ENCODE measurements at places on chromosomes 2 and 18. TPM values are rescaled to one million over a fixed set of nuclear protein-coding genes. Genes with fewer than 3 reads are reported as not detected.

DNA sequence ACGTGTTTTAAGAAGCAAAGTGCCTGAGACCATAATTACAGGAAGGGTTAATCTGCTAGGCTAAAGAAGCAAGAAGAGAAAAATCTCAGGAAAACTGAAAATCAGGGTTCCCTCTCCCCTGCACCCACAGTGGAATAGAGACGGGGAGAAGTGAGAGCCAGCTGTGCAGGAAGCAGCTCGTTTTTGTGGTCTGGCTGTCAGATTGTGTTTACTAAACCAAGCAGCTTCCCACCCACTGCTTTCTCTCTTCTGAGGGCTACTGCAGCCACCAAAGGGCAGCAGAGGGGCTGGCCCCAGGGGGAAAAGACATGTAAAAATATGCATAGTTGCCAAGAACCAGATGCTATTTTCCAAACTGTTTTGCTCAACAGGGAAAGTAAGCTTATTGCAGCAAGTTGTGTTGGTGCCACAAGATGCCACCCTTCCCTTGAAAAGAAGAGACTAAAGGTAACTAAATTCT lies 72.6 kb upstream of the THUMPD2 start:
- peak; percentile 87 for DNase-seq

CFC1 gene
- not detected for total RNA-seq

DNA sequence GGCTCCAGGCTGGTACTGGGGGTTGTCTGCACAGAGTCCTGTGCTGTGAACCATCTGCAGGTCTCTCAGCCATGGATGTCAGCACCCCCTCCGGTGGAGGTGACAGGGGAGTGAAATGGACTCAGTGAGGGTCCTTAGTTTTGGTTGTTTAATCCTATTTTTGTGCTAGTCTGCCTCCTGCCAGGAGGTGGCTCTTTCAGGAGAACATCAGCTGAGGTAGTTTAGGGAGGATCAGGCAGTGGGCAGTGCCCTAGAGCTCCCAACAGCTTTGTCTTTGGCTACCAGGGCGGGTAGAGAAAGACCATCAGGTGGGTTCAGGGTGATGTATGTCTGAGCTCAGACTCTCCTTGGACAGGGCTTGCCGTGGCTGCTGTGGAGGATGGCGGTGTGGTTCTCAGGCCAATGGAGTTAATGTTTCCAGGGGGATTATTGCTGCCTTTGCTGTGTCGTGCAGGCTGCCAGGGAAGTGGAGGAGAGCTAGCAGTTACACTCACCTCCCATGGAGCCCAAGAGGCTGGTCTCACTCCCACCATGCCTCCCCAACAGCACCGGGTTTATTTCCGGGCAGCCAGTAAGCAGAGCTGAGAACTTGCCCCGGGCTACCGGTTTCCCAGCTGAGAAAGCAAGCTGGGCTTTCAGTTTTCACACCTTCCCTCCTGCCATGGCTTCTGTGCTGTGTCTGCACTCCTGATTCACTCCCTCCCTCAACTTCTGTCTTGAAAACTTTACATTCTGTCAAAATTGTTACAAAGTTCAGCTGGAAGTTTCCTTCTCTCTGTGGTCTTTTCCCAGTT lies 563.4 kb downstream of the XIRP2 start:
- DNase-seq, result no peak

NMS gene
- not detected for total RNA-seq

DNA sequence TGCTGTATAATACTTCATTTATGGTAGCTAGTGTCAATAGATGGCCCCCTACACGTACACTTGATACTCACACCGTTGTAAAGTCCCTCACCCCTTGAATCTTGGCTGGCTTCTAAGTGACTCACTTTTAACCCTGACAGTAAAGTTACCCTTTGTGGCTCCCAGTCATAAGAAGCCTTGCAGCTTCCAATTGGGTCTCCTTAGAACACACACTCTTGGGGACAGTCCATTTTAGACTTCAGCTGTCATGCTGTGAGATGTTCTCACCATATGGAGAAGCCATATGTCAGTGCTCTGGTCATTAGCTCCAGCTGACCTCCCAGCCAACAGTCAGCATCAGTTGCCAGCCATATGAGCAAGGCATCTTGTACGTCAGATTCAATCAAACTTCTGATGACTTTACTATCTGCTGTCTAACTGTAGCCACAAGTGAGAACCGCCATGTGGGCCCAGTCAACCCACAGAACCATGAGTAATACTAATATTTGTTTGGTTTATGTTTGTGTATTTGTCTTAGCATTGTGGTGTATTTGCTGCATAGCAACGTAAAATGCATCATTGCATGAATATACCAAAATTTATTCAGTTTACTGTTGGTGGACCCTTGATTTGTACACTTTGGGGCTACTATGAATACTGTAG lies 68.3 kb downstream of the PTPN4 start:
- DNase-seq, result no peak

THOC1 gene
- total RNA-seq, result 77.1 TPM

DNA sequence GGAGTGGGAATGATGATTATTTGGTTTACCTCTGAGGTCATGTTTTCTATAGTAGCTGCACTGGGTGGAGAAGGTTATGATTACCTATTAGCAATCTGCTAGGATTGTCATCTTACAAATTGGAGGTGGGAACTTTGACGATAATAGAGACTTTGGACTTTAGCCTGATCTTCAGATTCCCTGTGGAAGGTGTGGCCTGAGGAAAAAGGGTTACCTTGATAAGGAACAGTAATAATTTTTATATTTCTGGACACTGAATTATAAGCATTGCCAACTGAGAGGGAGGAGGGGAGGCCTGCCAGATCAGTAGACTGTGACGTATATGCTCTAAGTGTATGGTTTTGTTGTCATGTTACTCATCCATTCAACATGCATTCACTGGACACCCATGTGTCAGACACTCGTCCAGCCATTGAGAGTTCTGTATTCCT lies 183.4 kb upstream of the FOSL2 start:
- no peak for DNase-seq

ATP5F1A gene
- 284 TPM for total RNA-seq

TMEM163 gene
- 0.51 TPM for total RNA-seq

LRRC30 gene
- not detected for total RNA-seq

All from OCI-LY7 (cell line).